ENCODE measurements at places on chromosomes 7 and 10.

DNA sequence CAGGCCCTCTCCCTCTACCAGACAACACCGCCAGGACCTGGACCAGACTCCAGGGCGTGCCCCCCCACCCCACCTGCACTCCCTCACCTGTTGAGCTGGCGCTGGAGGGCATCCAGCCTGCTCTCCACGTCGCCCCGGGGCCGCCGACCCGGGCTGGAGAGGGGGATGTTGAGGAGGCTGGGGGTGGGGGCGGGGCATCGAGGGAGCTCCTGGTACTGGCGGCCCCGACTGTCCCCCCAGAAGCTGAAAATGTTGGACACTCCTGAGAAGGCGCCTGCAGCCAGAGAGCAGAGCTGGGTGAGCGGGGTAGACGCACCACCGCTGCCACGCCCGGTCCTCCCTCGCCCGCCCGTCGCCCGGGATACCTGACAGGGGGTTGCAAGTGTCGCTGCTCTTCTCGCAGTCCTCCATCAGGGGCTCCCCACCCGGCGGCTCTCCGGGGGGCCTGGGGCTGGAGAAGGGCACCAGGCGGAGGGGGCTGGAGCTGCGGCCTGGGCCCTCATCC lies 30.8 kb downstream of the KCNH2 start:
- no peaks in the 10 kb centered on the region for H3K4me1 ChIP-seq
- DNase-seq, result no peak
- H3K27me3 ChIP-seq, result peaks cover 13% of the 10 kb centered on the region
- no peak overlapping the region for H3K27ac ChIP-seq
- no peaks in the 10 kb centered on the region for H3K36me3 ChIP-seq
- H3K4me3 ChIP-seq, result no peak overlapping the region

DNA sequence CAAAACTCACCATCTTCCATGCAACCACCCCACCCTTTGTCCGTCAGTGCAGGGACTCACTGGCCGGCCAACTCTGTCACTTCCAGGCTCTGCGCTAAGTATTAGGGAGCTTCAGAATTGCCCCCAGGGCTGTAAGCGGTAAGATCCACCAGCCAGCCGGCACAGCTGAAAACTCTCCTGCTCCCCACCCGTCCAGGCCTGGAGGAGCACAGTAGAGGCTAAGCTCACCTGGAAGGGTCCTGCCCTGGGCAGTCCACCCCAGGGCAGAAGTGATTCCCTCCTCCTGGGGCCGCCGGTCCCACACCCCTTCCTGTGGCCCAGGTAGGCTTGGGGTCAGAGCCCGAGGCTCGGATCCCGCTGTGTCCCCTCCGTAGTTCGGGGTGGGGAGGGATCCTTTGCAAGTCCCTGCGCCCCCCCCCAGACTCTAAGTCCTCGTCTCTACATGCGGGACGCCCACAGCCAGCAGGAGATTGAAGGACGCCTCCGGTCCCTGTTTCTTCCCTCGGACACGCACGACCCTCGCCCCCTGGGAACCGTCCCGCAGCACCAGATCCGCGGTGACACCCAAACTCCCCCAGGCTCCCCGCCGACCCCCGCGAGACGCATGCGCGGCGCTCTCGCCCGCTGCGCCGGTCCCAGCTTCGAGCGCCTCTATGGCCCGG lies 138.9 kb downstream of the ARHGAP22 start:
- DNase-seq, result no peak
- no peaks in the 10 kb centered on the region for H3K4me1 ChIP-seq
- no peaks in the 10 kb centered on the region for H3K27me3 ChIP-seq

DNA sequence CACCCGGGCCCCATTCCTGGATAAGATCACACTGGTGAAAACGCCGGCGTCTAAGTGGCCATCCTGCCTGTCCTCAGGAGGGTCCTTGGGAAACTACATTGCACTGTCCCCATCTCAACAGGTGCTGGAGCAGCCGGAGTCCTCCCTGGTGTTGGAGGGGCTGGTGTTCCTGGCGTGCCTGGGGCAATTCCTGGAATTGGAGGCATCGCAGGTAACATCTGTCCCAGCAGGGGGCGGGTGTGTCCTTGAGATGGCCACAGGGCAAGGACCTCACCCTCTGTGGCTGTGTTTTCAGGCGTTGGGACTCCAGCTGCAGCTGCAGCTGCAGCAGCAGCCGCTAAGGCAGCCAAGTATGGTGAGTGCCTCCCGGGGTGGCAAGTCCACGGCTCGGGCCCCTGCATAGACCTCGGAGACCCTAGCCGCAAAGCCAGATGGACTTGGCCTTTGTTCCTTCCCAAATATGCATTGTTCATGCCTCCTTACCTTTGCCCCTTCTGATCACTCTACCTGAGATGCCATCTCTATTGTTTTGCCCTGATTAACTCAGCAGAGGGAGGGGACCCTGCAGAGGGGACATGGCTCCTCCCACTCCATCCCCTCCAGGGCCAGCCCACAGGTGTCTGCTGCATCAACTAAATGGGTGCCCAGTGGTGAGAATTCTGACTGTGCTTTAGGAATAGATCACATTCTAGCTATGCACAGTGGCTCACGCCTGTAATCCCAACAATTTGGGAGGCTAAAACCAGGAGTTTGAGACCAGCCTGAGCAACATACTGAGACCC lies 23.8 kb downstream of the ELN start:
- H3K27ac ChIP-seq, result no peak overlapping the region
- H3K36me3 ChIP-seq, result no peaks in the 10 kb centered on the region
- no peak overlapping the region for H3K4me3 ChIP-seq
- H3K4me1 ChIP-seq, result no peaks in the 10 kb centered on the region

- H3K4me3 ChIP-seq, result no peak overlapping the region
- no peaks in the 10 kb centered on the region for H3K36me3 ChIP-seq
- DNase-seq, result no peak
- peaks cover 36% of the 10 kb centered on the region for H3K27me3 ChIP-seq
- H3K27ac ChIP-seq, result no peak overlapping the region
Measured at GRCh38 chr10:93723153-93723552, 20.8 kb upstream of the FRA10AC1 start.

DNA sequence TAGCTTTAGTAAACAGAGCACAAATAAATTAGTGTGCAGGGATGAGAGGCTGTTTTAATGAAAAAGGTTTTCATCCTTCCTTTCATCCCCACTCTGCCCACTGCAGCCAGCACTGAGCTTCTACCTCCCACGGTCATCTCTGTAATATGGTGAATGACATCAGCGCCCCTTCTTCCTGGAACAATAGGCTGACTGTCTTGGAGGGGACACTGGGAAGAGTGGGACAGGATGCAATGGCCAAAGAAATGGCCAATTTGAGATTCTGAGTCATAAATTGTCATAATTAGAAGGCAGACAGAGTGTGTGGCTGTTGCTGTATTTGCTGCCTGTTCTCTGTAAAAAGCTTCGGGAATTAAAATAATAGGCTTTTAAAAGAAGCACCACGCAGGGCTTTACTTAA lies 126.7 kb upstream of the CALN1 start:
- no peaks in the 10 kb centered on the region for H3K36me3 ChIP-seq
- H3K4me3 ChIP-seq, result no peak overlapping the region
- no peaks in the 10 kb centered on the region for H3K4me1 ChIP-seq
- DNase-seq, result no peak

DNA sequence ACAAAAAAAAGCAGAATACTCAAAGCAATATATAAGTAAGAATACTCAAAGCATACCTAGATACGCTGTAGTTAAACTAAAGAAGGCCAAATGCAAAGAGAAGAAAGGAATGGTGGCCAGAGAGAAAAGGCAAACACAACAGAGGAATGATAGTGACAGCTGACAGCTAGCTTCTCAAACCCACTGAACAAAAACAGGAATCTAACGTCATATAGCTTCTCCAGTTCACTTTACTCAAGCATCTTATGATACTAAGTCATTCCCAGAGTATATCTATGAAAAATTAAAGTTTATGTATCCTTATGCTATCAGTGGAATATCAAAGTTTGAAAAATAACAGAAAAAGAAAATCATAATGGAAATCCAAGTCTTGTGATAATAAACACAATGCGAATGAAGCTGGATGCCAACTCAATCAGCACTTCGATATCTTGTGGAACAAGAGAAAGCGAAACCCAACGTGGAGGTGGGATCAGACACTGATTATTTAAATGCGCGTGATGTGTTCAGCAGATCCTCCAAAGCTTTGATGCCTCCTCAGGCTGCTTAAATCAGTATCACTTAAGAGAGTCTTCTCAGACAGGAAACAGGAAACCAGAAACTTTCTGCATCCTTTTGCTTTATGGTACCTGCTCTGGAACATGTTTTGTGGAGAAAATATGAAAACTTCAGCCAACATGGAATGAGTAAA lies 102.8 kb downstream of the PIP4K2A start:
- peak overlapping the region; percentile 63 for H3K4me3 ChIP-seq
- H3K27ac ChIP-seq, result peak overlapping the region; percentile 64
- peaks cover 42% of the 10 kb centered on the region for H3K36me3 ChIP-seq

DNA sequence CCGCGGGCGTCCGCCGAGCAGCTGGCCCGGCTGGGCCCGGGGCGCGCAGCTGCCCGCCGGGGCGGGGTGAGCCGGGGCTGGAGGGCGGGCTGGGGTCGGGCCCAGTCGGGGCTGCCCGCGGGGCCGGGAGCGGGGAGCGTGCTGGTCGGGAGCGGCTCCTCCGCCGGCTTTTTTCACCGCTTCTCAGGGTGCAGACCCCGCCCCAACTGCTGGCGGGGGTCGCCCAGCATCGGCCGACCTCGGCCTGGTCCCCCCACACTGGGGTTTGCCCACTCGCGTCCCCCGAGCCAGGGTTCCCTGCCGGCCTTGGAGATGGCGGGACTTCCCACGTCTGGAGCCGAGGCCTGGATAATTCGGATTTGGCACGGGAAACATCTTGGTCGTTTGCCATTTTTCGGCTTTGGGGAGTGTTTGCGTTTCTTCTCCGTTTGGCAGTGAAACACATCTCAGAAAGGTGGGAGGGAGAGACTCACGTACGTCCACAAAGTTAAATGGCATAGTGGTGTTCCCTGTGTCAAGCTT lies 432 bp downstream of the TMEM248 start:
- peak overlapping the region; percentile 97 for H3K4me3 ChIP-seq
- peak; percentile 75 for DNase-seq
- peaks cover 23% of the 10 kb centered on the region for H3K4me1 ChIP-seq
- no peaks in the 10 kb centered on the region for H3K27me3 ChIP-seq

GRCh38 chr7:17996442-17997223 lies 31.0 kb downstream of the PRPS1L1 start:
- H3K27me3 ChIP-seq, result peaks cover 8% of the 10 kb centered on the region
- H3K4me3 ChIP-seq, result no peak overlapping the region
- no peak for DNase-seq

- H3K27me3 ChIP-seq, result peaks cover 3% of the 10 kb centered on the region
- no peak for DNase-seq
- no peak overlapping the region for H3K4me3 ChIP-seq
- H3K27ac ChIP-seq, result no peak overlapping the region
Measured at GRCh38 chr7:12965767-12966166, 278.3 kb downstream of the ARL4A start.

- H3K27ac ChIP-seq, result no peak overlapping the region
- no peaks in the 10 kb centered on the region for H3K27me3 ChIP-seq
- no peak overlapping the region for H3K4me3 ChIP-seq
- H3K36me3 ChIP-seq, result peaks cover 21% of the 10 kb centered on the region
- peaks cover 15% of the 10 kb centered on the region for H3K4me1 ChIP-seq
Measured at GRCh38 chr7:35646289-35647023, 48.5 kb downstream of the HERPUD2 start.

- DNase-seq, result peak; percentile 94
Measured at GRCh38 chr10:114544045-114544659, 113.9 kb downstream of the ABLIM1 start.

DNA sequence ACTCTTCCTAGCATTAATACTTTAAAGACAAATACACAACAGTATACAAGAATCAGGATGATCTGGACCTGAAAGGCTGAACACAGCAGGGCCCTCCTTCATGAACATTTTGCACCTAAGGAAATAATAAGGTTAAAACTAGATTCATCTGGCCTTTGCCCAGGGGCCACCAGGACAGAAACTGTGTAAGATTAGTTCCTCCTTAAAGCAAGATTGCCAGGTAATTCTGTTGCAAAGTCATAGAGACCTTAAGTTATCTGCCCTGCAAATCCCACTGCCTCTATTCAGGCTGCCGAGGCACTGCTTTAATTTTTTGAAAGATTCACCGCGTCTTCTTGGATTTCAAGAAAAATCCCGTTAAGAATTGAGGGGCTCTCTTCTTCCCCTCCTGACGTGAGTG lies 1.6 kb upstream of the KIAA1217 start:
- no peak for DNase-seq
- H3K27me3 ChIP-seq, result peaks cover 32% of the 10 kb centered on the region
- peaks cover 32% of the 10 kb centered on the region for H3K4me1 ChIP-seq
- H3K36me3 ChIP-seq, result no peaks in the 10 kb centered on the region
- no peak overlapping the region for H3K4me3 ChIP-seq
- no peak overlapping the region for H3K27ac ChIP-seq

DNA sequence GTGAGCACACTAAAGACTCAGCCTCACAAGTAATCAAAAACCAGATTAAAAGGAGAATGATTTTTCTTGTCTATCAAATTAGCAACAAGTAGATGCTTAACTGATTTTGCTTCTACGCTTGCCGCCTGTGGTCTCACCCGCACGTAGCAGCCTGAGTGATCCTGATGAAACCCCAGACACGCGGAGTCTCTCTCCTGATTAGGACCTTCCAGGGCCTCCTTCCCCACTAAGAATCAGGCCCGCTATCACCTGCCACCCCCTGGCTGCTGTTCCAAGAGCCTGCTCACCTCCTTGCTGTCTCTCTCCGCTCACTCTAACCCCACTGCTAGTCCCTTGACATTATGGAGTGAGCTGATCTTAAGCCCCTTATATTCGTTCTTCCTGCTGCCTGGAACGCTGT lies 325.9 kb upstream of the NRP1 start:
- H3K4me3 ChIP-seq, result no peak overlapping the region
- H3K27ac ChIP-seq, result no peak overlapping the region
- H3K4me1 ChIP-seq, result peaks cover 4% of the 10 kb centered on the region

- peaks cover 4% of the 10 kb centered on the region for H3K4me1 ChIP-seq
- H3K4me3 ChIP-seq, result peak overlapping the region; percentile 16
- peak; percentile 91 for DNase-seq
- H3K27me3 ChIP-seq, result peaks cover 4% of the 10 kb centered on the region
Measured at GRCh38 chr10:44310762-44311562, 73.9 kb downstream of the CXCL12 start.

GRCh38 chr7:132817949-132818348 lies 241.7 kb upstream of the PLXNA4 start:
- H3K4me1 ChIP-seq, result no peaks in the 10 kb centered on the region
- H3K36me3 ChIP-seq, result no peaks in the 10 kb centered on the region
- no peak overlapping the region for H3K4me3 ChIP-seq
- no peaks in the 10 kb centered on the region for H3K27me3 ChIP-seq
- no peak overlapping the region for H3K27ac ChIP-seq

DNA sequence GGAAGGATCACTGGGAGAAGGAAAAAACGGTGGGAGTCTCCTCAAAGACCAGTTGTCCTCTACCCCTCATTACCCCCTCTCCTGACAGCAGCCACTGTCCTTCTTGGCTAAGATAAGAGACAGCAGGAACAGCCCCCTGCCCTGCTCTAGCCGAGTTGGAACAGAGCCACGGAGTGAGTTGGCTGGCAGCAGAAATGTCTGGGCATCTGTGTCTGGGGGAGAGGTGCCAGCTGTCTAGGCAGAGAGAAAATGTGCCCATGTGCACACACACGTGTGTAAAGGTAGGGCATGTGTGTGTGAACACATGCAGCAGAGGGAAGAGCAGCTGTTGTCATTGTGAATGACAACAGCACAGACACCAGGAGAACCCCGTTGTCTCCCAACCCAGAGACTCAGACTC lies 9.4 kb upstream of the HILPDA start:
- peaks cover 35% of the 10 kb centered on the region for H3K4me1 ChIP-seq
- no peak for DNase-seq
- no peak overlapping the region for H3K27ac ChIP-seq
- H3K27me3 ChIP-seq, result no peaks in the 10 kb centered on the region
- H3K4me3 ChIP-seq, result no peak overlapping the region

GRCh38 chr7:4109481-4110110 lies 572.5 kb upstream of the FOXK1 start:
- no peak overlapping the region for H3K4me3 ChIP-seq
- no peaks in the 10 kb centered on the region for H3K27me3 ChIP-seq
- DNase-seq, result no peak

GRCh38 chr10:792083-792791 lies 102.8 kb upstream of the DIP2C start:
- no peaks in the 10 kb centered on the region for H3K4me1 ChIP-seq
- DNase-seq, result no peak
- H3K27me3 ChIP-seq, result no peaks in the 10 kb centered on the region
- peaks cover 7% of the 10 kb centered on the region for H3K36me3 ChIP-seq

All from activated CD4-positive, alpha-beta T cell treated with anti-CD3 and anti-CD28 coated beads, Interleukin-2, amount 10 ng/mL, durations not matched to agents 24 days and 14 days (primary cell).